ENCODE measurements at places on chromosomes 12 and 14. TPM values are rescaled to one million over a fixed set of nuclear protein-coding genes. Genes with fewer than 3 reads are reported as not detected.

Gene LRTM2
- not detected for total RNA-seq

Gene SLC6A13
- not detected for total RNA-seq

Gene ZNF891
- 1.4 TPM for total RNA-seq

GRCh38 chr14:62031504-62031903 lies 269.3 kb downstream of the SNAPC1 start:
- no peak overlapping the region for H3K27ac ChIP-seq
- no peak for DNase-seq
- no peak overlapping the region for H3K4me3 ChIP-seq
- no peaks in the 10 kb centered on the region for H3K36me3 ChIP-seq

GRCh38 chr12:93829016-93829415 lies 151.8 kb downstream of the CRADD start:
- H3K36me3 ChIP-seq: no peaks in the 10 kb centered on the region
- no peak for DNase-seq
- H3K27ac ChIP-seq: no peak overlapping the region
- H3K4me3 ChIP-seq: no peak overlapping the region

DNA sequence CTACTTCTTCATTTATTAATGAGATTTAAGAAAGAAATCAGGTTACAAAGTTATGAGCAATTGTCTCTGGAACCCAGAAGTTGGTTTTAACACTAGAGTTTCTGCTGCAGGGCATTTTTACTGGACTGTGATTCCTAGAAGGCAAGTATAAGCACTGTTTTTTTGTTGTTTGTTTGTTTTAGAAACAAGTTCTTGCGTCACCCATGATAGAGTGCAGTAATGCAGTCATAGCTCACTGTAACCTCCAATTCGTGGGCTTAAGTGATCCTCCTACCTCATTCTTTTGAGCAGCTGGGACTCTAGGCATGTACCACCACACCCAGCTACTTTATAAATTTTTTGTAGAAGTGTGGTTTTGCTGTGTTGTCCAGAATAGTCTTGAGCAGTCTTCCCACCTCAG lies 25.6 kb downstream of the RAP1B start:
- DNase-seq: no peak
- peaks cover 38% of the 10 kb centered on the region for H3K4me1 ChIP-seq
- H3K36me3 ChIP-seq: peaks cover 7% of the 10 kb centered on the region
- H3K27ac ChIP-seq: peak overlapping the region; percentile 32
- no peaks in the 10 kb centered on the region for H3K27me3 ChIP-seq
